ENCODE measurements at places on chromosomes 3 and 15. TPM values are rescaled to one million over a fixed set of nuclear protein-coding genes. Genes with fewer than 3 reads are reported as not detected.

Gene B3GALNT1
- 23.7 TPM for total RNA-seq

Gene ISG20
- 19.4 TPM for total RNA-seq

Gene GOLGA8G
- not detected for total RNA-seq

Gene HIGD2B
- total RNA-seq, result not detected

Gene HYAL1
- 3.3 TPM for total RNA-seq

Gene C3orf49
- not detected for total RNA-seq

Gene GHRL
- total RNA-seq, result 1.7 TPM

Gene FRMD5
- total RNA-seq, result 2.1 TPM

Gene A4GNT
- not detected for total RNA-seq
